ENCODE measurements at places on chromosomes 3 and 15. TPM values are rescaled to one million over a fixed set of nuclear protein-coding genes. Genes with fewer than 3 reads are reported as not detected.

GRCh38 chr3:168968609-168969008 is 694.9 kb downstream of the MECOM start:
- H3K36me3 ChIP-seq, result no peaks in the 10 kb centered on the region
- DNase-seq, result no peak
- H3K27ac ChIP-seq, result no peak overlapping the region
- no peaks in the 10 kb centered on the region for H3K27me3 ChIP-seq
- H3K4me3 ChIP-seq, result no peak overlapping the region

FGF12 gene
- total RNA-seq, result 0.97 TPM

DNA sequence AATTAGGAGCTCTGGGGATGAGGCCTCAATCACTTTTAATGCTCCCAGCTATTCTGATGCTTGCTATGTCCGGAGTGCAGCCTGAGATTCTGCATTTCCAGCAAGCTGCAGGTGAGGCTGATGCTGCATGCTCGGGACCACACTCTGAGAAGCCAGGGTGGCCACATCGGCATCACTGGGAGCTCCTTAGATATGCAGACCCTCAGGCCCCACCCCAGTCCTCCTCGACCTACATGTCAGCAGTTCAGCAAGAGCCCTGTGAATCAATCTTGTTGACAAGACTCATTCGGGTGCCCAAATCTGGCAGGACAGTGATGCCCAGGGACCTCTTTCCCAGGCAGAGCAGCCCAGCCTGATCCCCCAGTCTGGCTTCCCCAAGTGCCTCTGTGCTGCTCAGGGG is 44.1 kb upstream of the LCTL start:
- no peak for DNase-seq
- peaks cover 3% of the 10 kb centered on the region for H3K4me1 ChIP-seq
- H3K4me3 ChIP-seq, result no peak overlapping the region
- H3K27me3 ChIP-seq, result no peaks in the 10 kb centered on the region

ANKDD1A gene
- total RNA-seq, result 4.1 TPM

- H3K36me3 ChIP-seq, result no peaks in the 10 kb centered on the region
- no peaks in the 10 kb centered on the region for H3K4me1 ChIP-seq
- no peak overlapping the region for H3K27ac ChIP-seq
Observed at GRCh38 chr3:174397848-174398247, 461.3 kb upstream of the NAALADL2 start.

- no peaks in the 10 kb centered on the region for H3K4me1 ChIP-seq
- DNase-seq, result no peak
- no peak overlapping the region for H3K27ac ChIP-seq
- H3K36me3 ChIP-seq, result no peaks in the 10 kb centered on the region
- no peak overlapping the region for H3K4me3 ChIP-seq
- H3K27me3 ChIP-seq, result peaks cover 35% of the 10 kb centered on the region
Observed at GRCh38 chr3:10600296-10600714, 94.9 kb upstream of the ATP2B2 start.

IGF2BP2 gene
- total RNA-seq, result 191 TPM

GRCh38 chr3:21067031-21067813 is 683.8 kb downstream of the ZNF385D start:
- no peak overlapping the region for H3K4me3 ChIP-seq
- H3K4me1 ChIP-seq, result peaks cover 6% of the 10 kb centered on the region
- no peak for DNase-seq
- no peaks in the 10 kb centered on the region for H3K27me3 ChIP-seq

- H3K27me3 ChIP-seq, result peaks cover 9% of the 10 kb centered on the region
- H3K36me3 ChIP-seq, result no peaks in the 10 kb centered on the region
- no peaks in the 10 kb centered on the region for H3K4me1 ChIP-seq
- no peak for DNase-seq
- H3K4me3 ChIP-seq, result no peak overlapping the region
- no peak overlapping the region for H3K27ac ChIP-seq
Observed at GRCh38 chr3:143412084-143412483, 292.5 kb downstream of the CHST2 start.

ZBTB47 gene
- 22.4 TPM for total RNA-seq

GRCh38 chr15:92095693-92096092 is 242.2 kb downstream of the SLCO3A1 start:
- no peak for DNase-seq
- H3K4me1 ChIP-seq, result peaks cover 7% of the 10 kb centered on the region
- no peaks in the 10 kb centered on the region for H3K36me3 ChIP-seq
- no peak overlapping the region for H3K27ac ChIP-seq
- H3K27me3 ChIP-seq, result peaks cover 34% of the 10 kb centered on the region

- no peaks in the 10 kb centered on the region for H3K27me3 ChIP-seq
- H3K4me3 ChIP-seq, result no peak overlapping the region
- DNase-seq, result no peak
- H3K27ac ChIP-seq, result no peak overlapping the region
- H3K4me1 ChIP-seq, result no peaks in the 10 kb centered on the region
- no peaks in the 10 kb centered on the region for H3K36me3 ChIP-seq
Observed at GRCh38 chr3:182469086-182469485, 324.2 kb upstream of the ATP11B start.

- H3K27ac ChIP-seq, result no peak overlapping the region
- no peak for DNase-seq
- H3K4me3 ChIP-seq, result no peak overlapping the region
Observed at GRCh38 chr15:64210371-64210770, 47.5 kb upstream of the PPIB start.

- H3K27ac ChIP-seq, result peak overlapping the region; percentile 94
- H3K27me3 ChIP-seq, result no peaks in the 10 kb centered on the region
- H3K36me3 ChIP-seq, result no peaks in the 10 kb centered on the region
- DNase-seq, result no peak
Observed at GRCh38 chr3:159854500-159855124, 134.0 kb upstream of the IL12A start.
